Stimulated activated CD4-positive, alpha-beta T cell treated with anti-CD3 and anti-CD28 coated beads, Interleukin-1b, Interleukin-23, amount 100 ng/mL, for 24 hours (primary cell): ENCODE measurements at places on chromosomes 1 and 21.

DNA sequence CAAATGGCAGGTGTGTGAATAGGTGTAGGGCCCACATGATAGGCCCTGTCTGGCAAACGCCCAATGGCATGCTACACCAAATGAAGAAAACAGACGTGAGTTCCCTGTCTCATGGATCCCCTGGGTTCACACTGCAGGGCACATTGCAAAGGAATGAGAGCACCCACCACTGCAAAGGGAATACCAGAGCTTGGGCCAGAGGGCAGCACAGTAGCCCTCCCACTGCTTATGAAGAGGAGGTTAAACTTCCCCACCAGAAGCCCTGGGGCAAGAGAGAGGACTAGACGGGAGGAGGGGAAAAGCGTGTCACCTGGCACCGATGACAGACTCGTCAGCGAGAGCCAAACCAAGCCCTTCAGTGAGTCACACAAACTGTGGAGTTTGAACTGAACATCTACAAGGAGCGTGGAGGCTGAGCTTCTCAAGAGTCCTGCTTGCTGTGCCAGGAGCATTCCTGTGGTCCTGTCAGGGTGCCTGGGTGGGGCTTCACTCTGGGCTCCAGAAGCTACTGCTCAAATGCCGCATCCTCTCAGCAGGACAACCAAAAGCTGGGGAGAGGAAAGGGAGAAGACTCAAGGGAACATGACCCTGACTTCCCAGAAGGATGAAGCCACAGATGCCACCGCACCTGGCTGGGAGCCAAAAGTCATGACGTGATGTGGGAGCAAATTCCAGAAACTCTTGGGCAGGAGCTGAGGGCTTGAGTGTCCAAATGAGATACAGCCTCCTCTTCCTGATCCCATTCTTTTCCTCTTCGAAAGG lies 61.1 kb downstream of the TOMM20 start:
- no peak for DNase-seq

GRCh38 chr1:61269602-61270001 lies 187.2 kb downstream of the NFIA start:
- DNase-seq = no peak

GRCh38 chr1:12142141-12142823 lies 24.5 kb upstream of the TNFRSF1B start:
- DNase-seq = no peak

DNA sequence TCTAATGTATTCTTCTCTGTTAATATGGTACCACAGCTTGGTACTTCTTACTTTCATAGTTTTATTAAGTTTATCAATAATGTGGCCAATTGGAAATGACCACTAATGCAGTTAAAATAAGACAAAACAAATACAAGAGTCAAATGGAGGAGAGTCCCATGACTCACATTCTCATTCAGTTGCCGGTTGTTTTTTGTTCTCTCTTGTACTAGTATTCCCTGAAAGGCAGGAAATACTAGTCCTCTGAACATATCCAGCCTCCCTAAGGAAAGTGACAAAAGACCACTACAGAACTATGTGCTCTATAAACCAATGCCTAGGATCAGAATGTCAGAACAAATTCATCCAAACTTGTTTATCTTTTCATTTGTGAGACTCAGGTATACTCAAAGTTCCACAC lies 165.2 kb upstream of the SAMSN1 start:
- DNase-seq = no peak

GRCh38 chr1:25527946-25528595 lies 15.3 kb upstream of the LDLRAP1 start:
- no peak for DNase-seq

GRCh38 chr1:30315185-30315960 lies 408.0 kb downstream of the MATN1 start:
- DNase-seq = no peak

GRCh38 chr1:101588677-101589076 lies 351.9 kb downstream of the S1PR1 start:
- no peak for DNase-seq

DNA sequence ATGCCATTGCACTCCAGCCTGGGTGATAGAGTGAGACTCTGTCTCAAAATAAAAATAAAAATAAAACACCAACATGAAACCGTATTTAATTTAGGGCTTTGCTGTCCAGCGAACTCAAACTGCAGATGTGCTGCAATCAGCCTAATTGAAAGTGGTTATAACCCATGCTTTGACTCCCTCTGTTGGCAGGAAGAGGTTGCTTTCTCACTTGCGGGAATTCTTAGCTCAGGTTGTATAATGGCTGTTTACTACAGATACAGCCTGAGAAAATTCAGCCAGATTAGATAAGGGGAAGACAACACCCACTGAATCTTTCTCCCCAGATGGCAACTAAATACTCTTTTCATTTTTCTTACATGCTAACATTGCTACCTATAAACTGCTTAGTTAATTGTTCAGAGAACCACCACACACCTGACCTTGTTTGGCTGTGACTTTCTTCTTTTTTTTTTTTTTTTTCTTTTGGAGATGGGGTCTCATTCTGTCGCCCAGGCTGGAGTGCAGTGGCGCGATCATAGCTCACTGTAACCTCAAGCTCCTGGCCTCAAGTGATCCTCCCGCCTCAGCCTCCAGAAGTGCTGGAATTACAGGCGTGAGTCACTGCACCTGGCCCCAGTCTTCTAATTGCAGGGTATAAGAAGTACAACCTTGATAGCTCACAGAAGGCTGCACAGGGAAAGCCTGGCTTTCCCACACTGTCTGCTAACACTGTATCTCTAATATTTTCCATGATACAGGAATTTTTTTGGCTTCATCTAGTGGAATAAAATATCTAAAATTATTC lies 34.6 kb downstream of the DNTTIP2 start:
- DNase-seq = no peak
